ENCODE measurements at places on chromosomes 4 and X.

GRCh38 chr4:105022811-105023667 lies 123.6 kb upstream of the TET2 start:
- DNase-seq = no peak

GRCh38 chr4:7752649-7753048 lies 187.0 kb downstream of the AFAP1 start:
- no peak for DNase-seq

DNA sequence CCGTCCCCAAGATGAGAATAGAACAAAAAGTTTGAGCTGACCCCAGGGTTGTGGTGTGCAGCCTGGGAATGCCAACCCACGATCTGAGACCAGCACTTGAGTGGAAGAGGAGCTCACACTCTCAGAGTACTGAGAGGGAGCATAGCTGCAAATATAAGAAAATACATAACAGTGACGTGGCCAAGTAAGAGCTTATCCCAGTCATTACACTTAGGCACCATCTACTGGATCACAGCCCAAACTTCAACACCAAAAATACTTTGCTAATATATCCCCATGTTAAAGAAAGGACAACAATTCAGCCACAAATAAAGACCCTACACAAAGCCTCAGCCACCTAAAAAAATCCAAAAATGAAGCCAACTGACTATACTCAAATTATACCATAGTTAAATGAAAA lies 33.3 kb upstream of the CXCL6 start:
- DNase-seq = no peak

DNA sequence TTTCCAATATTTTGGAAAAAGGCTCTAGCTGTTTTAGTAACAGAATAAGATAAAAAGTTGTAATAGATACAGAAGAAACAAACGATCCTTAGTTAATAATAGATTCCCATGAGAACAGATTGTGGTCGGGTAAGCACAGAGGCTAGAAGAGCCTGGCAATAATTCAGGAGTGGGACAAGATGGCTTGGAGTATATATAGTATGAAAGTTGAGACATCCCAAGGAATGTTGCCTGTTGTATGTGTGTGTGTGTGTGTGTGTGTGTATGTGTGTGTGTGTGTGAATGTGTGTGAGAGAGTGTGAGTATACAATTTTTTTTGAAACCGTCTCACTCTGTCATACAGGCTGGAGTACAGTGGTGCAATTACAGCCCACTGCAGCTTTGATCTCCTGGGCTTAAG lies 150.7 kb downstream of the PDGFC start:
- DNase-seq = peak; percentile 60

DNA sequence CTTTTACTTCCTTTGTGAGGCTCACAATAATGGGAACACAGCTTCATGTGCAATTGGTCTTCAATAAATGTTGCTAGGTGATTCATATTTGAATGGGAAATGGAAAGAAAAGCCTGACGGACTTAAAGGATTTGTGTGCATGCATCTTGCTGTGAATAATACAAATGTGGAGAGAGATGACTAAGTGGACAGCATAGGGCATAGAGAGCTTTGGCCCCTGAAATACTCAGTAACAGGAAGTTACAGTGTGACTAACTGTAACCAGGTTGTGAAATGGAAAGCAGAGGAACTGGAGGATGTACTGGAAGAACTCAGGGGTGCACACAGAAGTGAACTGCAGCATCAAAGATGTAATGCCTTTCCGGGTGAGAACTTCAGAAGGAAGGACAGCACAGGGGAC lies 206.7 kb downstream of the MGST2 start:
- DNase-seq = no peak

GRCh38 chr4:16530688-16531635 lies 304.7 kb upstream of the TAPT1 start:
- no peak for DNase-seq
